A673 (cell line): ENCODE measurements at places on chromosomes 1 and 21. TPM values are rescaled to one million over a fixed set of nuclear protein-coding genes. Genes with fewer than 3 reads are reported as not detected.

- no peak overlapping the region for H3K4me3 ChIP-seq
- H3K27me3 ChIP-seq: no peaks in the 10 kb centered on the region
- peaks cover 38% of the 10 kb centered on the region for H3K36me3 ChIP-seq
- no peak for DNase-seq
- peaks cover 49% of the 10 kb centered on the region for H3K4me1 ChIP-seq
- peak overlapping the region; percentile 41 for H3K27ac ChIP-seq
Observed at GRCh38 chr1:154178013-154178412, 13.9 kb downstream of the TPM3 start.

The ATF3 gene
- total RNA-seq: 12.6 and 16.0 TPM in 2 replicates

GRCh38 chr1:206116191-206116872 is 856 bp downstream of the AVPR1B start:
- DNase-seq: no peak
- H3K27ac ChIP-seq: no peak overlapping the region
- peaks cover 39% of the 10 kb centered on the region for H3K27me3 ChIP-seq
- no peaks in the 10 kb centered on the region for H3K36me3 ChIP-seq
- H3K4me3 ChIP-seq: no peak overlapping the region

The CCDC27 gene
- not detected in 2 replicates for total RNA-seq
